ENCODE measurements at places on chromosomes 5 and 9.
A peak's percentile ranks its signal among the peaks of the same experiment; 100 is the strongest.

- DNase-seq, result no peak
Observed at GRCh38 chr5:465591-466403, 22.8 kb downstream of the EXOC3 start.

DNA sequence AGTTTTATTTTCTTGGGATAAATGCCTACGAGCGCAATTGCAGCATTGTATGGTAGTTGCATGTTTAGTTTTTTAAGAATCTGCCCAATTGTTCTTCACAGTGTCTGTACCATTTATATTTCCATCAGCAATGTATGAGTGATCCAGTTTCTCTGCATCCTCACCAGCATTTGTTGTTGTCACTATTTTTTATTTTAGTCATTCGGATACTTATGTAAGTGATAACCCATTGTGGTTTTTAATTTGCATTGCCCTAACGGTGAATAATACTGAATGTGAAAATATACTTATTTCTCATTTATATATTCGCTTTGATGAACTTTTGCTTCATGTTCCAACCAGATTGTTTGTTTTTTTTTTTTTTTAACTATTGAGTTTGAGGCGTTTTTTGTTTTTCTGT, 33.7 kb upstream of the PWWP2A start:
- no peak for DNase-seq

GRCh38 chr5:160727296-160727997, 124.6 kb downstream of the ATP10B start:
- no peak for DNase-seq

DNA sequence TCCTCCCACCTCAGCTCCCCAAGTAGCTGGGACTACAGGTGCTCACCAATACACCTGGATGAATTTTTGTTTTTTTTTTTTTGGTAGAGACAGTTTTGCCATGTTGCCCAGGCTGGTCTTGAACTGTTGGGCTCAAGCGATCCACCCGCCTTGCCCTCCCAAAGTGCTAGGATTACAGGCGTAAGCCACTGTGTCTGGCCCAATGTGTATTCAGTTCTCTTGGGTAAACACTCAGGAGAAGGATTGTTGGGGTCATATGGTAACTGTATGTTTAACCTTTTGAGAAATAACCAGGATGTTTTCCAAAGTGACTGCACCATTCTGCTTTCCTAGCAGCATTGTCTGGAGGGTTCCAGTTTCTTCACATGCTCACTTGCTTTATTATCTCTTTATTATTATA, 67.4 kb downstream of the TNPO1 start:
- DNase-seq, result no peak

DNA sequence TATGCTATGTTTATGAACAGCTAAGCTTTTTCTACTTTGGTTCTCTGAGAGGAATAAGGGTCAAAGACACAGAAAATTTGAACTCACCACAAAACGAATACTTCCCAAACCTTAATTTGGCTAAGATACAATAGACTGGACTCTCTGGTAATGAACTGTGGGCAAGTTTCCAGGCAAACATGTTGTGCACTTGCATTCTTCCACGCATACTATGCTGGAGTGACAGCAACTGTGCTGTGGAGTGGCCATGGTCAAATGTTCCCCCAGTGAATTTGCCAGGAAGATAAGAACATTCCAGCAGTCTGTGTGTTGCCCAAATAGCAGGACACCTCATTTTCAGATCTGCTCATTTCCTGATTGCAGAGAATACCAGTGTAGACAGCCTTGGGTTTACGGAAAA, 275.3 kb upstream of the IL12B start:
- DNase-seq, result no peak

DNA sequence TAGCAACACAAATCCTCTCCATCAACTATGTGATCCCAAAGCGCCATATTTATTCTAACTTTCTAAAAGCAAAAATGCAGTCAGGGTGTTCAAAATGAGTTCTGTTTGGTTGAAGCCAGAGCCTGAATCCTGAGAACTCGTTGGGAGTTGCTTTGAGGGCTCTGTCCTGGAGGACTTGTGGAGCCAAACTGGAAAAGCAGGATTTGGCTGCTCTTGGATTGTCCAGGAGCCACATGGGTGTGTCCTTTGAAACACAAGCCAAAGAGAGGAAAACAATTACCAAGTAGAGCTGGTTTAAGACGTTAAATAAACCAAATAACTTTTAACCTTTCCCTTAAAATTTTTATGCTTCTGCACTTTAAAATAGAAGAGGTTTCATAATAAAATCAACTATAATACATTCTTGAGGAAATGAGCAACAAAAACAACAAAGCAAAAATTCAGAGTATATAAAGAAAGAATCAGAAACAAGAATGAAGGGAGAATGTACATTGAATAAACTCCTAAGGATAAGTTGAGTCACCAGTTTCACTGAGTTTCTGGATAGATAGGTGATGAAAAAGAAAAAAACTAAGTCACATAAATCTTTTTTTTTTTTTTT, 13.5 kb downstream of the C5orf46 start:
- DNase-seq, result no peak

- DNase-seq, result no peak
Observed at GRCh38 chr9:14403081-14403480, 89.1 kb upstream of the NFIB start.

- DNase-seq, result no peak
Observed at GRCh38 chr5:33091571-33092363, 349.0 kb upstream of the TARS1 start.

DNA sequence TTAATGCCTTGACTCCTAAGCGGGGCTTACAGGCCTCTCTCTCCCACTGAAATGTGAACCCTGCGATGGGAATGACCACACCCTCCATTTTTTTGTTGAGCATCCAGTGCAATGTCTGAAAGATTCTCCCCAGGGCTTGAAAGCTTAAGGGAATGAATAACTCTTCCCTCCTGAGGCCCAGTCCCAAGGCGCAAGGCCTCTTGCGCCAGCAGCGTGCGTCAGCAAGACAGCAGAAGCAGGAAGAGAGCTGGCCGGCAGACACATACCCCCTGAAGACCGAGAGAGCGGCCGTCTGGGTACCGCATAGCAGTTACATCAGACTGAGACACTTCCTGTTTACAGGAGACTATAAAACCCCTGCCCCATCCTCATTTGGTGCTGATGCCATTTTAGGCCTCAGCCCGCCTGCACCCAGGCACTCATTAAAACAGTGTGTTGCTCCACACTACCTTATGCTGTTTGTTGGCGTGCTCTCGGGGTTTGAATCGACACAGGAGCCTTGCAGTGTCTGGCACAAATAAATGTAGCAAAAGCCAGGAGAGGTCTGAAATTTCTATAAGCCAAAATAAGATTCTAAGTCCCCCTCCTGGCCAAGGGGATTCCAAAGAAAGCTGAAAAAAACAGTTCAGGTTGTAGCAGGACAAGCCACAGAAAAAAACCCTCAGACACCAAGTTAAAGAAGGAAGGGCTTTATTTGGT, 62.3 kb downstream of the GDNF start:
- DNase-seq, result no peak

DNA sequence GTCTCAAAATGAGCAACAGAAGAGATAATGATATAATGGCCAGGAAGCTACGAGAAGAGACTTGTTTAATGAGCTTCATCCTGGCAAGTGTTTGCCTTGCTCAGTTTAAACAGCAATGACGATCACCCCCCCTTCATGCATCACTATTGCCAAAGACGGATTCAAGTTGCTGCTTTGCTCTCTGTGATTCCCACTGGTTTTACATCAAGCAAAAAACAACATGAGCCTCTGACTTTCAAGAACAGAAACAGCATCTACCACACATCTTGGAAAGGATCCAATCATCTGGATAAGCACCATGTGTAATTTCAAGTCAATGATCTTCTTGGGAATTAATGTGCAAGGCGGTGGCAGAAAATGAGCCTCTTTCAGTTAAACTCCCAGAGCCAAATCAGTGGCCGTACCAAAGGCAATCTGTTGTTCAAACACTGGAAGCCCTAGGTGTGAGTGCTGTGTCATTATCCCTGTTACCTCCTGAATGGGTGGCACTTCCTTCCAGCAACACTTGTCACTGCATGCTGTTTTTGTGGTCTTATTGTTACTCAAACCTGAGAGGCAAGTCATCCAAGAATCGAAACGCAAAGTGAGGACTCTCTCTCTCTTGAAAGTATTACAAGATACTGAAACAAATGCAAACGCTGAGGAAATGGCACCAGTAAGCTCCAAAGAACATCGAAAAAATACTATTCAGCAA, 72.8 kb downstream of the MED27 start:
- DNase-seq, result no peak

GRCh38 chr9:19527663-19528062, 118.9 kb downstream of the ACER2 start:
- DNase-seq, result no peak

- no peak for DNase-seq
Observed at GRCh38 chr5:168612123-168612522, 33.0 kb upstream of the PANK3 start.

DNA sequence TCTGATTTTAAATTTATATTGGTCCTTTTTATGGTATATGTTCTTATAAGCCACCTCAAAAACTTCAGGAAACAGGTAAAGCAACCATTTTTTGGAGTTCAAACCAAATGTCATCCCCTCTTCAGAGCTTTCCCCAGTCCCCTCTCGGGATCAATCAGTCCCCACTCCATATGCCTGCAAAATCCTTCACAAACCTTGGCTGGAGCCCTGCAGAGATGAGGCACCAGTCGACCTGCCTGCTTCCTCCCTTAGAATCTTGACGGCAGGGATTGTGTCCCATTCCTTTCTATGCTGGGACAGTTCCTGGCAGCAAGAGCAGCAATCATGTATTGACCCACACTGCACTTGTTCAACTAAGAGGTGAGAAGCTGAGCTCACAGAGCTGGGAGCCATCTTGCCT, 22.6 kb downstream of the B4GALT1 start:
- no peak for DNase-seq

GRCh38 chr5:31214229-31214628, 20.7 kb downstream of the CDH6 start:
- DNase-seq, result no peak

GRCh38 chr9:99835581-99835980, 13.9 kb downstream of the NR4A3 start:
- DNase-seq, result no peak

- DNase-seq, result peak; percentile 41
Observed at GRCh38 chr5:95283761-95284571, 928 bp downstream of the MCTP1 start.

GRCh38 chr5:160390787-160391696, 8.8 kb downstream of the FAM200C start:
- peak; percentile 56 for DNase-seq

DNA sequence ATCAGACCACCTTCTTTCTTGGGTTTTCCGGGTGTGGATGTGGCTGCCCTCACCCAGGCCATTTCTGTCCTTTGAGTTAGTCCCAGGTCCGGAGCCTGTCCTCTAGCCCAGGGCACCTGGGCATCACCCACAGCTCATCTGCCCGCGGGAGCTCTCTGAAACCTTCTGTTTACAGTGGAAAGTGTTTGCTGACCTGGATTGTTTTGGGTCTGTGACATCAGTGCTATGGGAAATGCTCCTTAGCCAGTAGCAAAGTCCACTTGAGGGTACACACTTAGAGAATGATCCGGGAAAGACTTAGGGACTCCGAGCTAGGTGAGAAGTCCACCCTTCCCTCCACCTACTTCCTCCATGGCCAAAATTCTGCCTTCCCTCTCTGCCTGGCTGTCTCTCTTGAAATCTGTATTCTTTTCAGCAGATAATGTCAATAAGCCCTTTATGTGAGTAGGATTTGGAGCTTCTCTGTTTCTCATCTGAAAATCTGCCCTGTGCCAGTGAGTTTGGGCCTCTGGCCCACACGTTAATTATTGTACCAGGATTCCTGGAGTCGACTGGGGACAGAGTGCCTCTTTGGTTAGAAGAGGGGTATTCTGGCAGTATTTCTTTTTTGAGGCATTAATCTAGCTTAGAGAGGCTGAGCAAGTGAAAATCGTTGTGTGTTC, 19.9 kb downstream of the ABLIM3 start:
- DNase-seq, result no peak

DNA sequence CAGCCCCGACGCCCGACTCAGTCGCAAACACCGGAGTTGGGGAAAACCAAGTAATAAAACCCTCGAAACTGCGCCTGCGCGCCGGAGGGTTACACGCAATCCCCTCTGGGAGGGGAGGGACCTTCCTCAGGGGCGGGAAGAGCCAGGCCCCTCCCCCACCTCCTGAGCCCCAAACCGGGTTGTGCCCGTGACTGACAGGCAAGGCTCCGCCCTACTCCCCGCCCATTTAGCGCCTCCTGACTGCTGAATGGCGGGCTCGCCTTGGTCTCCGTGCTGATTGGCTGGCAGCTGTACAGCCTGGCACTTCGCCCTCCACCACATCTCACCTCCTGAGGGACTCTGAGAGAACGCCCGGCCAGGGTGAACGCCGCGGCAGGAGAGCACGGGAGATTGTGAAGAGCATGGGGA, at the start of gene PRDM9:
PRDM9 (plus strand) TSS at position 332 of the 408 bp plus-strand sequence. CDS start 1,425 bp downstream, outside the sequence.
- DNase-seq, result no peak

- no peak for DNase-seq
Observed at GRCh38 chr5:11346336-11346735, 557.9 kb downstream of the CTNND2 start.

GRCh38 chr9:107730666-107731065, 241.1 kb upstream of the KLF4 start:
- DNase-seq, result no peak

DNA sequence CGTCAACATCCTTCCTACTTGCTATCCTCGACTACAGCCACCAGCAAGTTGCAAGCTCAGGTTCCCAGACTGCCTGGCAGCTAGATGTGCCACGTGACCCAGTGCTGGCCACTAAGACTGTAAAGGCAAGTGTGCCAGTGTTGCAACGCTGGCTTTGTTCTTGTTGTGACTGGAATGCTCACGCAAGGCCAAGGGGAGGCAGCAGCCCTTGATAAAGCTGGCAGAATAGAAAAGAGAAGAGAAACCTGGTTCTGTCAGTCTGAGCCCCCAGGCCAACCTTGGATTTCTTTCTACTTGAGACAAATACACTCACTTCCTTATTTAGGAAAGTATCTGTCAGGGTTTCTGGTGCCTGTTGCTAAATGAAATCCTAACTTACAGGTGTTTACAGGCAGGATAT, 113.0 kb downstream of the KLHL3 start:
- DNase-seq, result no peak
